Mammary epithelial cell (primary cell): ENCODE measurements at places on chromosomes 13 and 19. TPM values are rescaled to one million over a fixed set of nuclear protein-coding genes. Genes with fewer than 3 reads are reported as not detected.

The LIM2 gene
- not detected in 2 replicates for total RNA-seq

The OR7A5 gene
- not detected for total RNA-seq

The TFDP1 gene
- total RNA-seq: 57.8 TPM

The PLIN5 gene
- total RNA-seq: not detected

The NCR1 gene
- total RNA-seq: not detected in 2 replicates

The ZIM2 gene
- not detected for total RNA-seq

The FOXO1 gene
- 23.3 TPM for total RNA-seq

The YIF1B gene
- 43.8 TPM for total RNA-seq

The CAPN12 gene
- 1.0 TPM for total RNA-seq

The ARRDC2 gene
- 4.2 TPM for total RNA-seq

The LYPD3 gene
- 0.33 TPM for total RNA-seq
